ENCODE measurements at places on chromosomes 5 and 9.

DNA sequence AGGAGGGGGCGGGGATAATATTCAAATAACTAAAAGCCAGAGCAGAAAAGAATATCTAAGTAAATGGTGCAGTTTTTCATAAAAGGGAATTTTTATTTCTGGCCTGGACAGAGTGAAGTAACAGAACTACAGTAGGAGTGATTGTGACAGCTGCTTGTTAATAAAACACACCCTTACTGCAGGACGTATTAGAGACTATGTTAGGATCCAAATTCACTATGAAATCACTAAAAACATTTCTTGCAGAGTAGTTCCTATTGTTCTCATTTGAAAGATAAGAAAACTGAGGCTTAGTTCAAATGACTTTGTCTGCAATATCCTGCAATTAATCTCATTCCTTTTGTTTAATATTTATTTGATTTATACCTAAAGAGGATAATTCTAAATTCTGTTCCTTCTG lies 39.5 kb downstream of the FAM174A start:
- no peak for DNase-seq

DNA sequence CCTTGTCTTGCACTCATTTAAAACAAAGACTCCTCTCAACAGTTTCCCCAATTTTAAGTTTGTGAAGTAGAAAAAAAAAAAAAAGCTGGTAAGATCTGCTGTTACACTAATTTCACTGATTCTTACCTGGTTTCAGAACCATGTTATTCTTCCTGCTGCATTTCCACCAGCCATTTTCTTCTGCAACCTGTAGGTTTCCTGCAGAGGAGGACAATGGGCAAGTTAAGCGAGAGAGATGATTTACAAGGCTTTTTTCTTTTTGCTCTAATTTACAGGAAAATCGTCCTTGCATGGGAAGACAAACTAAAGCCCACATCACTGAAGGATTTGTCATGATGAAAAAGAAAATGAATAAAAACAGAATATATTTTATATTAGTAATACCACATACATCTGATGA lies 86.0 kb upstream of the SMARCA2 start:
- DNase-seq, result no peak

GRCh38 chr9:135882011-135882410 lies 25.3 kb downstream of the CAMSAP1 start:
- DNase-seq, result no peak

GRCh38 chr9:106867286-106867685 lies 4.3 kb downstream of the ZNF462 start:
- no peak for DNase-seq

- no peak for DNase-seq
Measured at GRCh38 chr5:72467461-72467860, 39.7 kb downstream of the ZNF366 start.

Measured in osteocyte (in vitro differentiated cells).